ENCODE measurements at places on chromosomes 6 and 20. TPM values are rescaled to one million over a fixed set of nuclear protein-coding genes. Genes with fewer than 3 reads are reported as not detected.

- no peak for DNase-seq
- H3K27ac ChIP-seq: no peak overlapping the region
- H3K36me3 ChIP-seq: no peaks in the 10 kb centered on the region
- no peaks in the 10 kb centered on the region for H3K27me3 ChIP-seq
- H3K4me3 ChIP-seq: no peak overlapping the region
Observed at GRCh38 chr6:169445661-169446581, 192.3 kb upstream of the THBS2 start.

- H3K4me3 ChIP-seq: no peak overlapping the region
- no peaks in the 10 kb centered on the region for H3K27me3 ChIP-seq
- H3K36me3 ChIP-seq: no peaks in the 10 kb centered on the region
Observed at GRCh38 chr20:51309128-51309527, 233.4 kb downstream of the NFATC2 start.

- H3K36me3 ChIP-seq: no peaks in the 10 kb centered on the region
- H3K27ac ChIP-seq: no peak overlapping the region
Observed at GRCh38 chr6:34961574-34961973, 72.5 kb downstream of the ANKS1A start.

- no peaks in the 10 kb centered on the region for H3K36me3 ChIP-seq
- no peaks in the 10 kb centered on the region for H3K27me3 ChIP-seq
- no peak for DNase-seq
- no peak overlapping the region for H3K27ac ChIP-seq
- peaks cover 3% of the 10 kb centered on the region for H3K4me1 ChIP-seq
Observed at GRCh38 chr20:38202153-38202981, 37.3 kb upstream of the TGM2 start.

DNA sequence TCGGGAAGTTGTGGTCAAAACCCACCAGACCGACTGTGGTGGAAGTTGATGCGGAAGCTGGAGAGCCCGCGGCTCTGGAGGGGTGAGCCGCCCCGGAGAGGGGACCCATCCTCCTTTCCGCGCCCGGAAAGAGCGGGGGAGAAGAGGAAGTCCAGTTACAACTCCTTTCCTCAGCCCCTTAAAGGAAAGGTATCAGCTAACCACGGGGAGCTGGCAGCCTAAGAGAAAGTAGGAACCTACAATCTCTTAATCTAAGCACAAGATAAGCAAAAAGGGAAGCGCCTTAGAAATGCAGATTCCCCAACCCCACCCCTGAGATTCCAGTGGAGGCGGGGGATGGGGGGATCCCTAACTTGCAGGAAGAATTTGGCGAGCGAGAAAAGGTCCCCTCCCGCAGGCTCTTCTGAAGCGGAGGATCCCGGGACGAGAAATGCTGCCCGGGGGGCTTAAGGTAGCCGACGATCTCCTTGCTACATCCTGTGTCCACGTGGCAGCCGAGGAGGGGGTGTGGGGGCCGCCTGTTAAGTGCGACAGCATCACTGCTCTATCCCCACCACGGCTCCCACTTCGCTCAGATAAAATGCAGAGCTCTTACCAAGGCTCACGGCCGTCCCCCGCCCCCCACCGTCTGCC is 87.5 kb downstream of the ZFP64 start:
- H3K36me3 ChIP-seq: no peaks in the 10 kb centered on the region
- H3K27me3 ChIP-seq: peaks cover 26% of the 10 kb centered on the region
- H3K27ac ChIP-seq: no peak overlapping the region
- DNase-seq: no peak
- peak overlapping the region; percentile 51 for H3K4me3 ChIP-seq

- DNase-seq: no peak
- H3K4me3 ChIP-seq: no peak overlapping the region
- H3K4me1 ChIP-seq: no peaks in the 10 kb centered on the region
- H3K36me3 ChIP-seq: no peaks in the 10 kb centered on the region
- H3K27me3 ChIP-seq: no peaks in the 10 kb centered on the region
Observed at GRCh38 chr6:126156973-126157372, 170.6 kb downstream of the TRMT11 start.

DNA sequence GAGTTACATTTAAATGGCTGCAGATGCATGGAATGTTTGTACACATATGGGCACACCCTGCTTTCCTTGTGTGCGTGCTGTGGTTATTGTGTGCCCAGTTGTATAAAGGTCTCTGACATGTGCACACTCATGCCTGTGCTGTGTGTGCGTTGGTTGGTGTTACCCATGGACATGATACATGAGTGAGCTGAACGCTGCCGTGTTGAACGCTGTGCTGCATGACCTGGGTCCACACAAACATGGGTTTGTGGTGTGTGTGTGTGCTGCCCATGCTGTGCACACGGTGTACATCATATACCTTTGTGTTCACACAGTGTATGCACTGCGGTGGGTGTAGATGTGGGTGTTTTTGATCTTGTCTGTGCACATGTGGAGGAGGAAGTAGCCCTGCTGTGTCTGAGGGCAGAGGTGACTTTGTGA is 54.4 kb downstream of the TOX2 start:
- no peaks in the 10 kb centered on the region for H3K27me3 ChIP-seq
- peaks cover 9% of the 10 kb centered on the region for H3K4me1 ChIP-seq
- no peaks in the 10 kb centered on the region for H3K36me3 ChIP-seq
- H3K27ac ChIP-seq: no peak overlapping the region
- no peak overlapping the region for H3K4me3 ChIP-seq

DNA sequence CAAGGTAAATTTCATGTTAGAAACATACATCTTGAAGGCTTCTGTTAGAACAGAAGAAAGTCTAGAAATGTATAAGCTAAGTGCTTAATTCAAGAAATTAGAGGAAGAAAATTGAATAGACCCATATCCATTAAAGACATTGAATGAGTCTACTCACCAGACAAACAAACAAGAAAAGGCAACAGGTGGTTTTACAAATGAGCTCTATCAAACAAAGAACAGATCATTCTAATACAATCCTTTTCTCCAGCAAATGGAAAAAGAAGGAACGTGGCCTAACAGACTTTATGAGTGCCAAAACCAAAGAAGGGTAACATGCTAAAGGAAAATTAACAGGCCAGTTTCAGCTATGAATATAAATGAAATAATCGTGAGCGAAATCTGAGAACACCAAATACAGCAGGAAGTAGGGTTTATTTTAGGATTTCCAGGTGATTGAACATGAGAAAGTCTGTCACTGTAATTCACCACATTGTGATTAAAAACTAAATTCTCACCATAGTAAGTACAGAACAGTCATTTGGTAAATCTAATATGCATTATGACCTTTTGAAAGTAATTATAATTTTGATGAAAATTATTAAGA is 22.6 kb downstream of the MTHFD1L start:
- H3K4me3 ChIP-seq: no peak overlapping the region
- no peaks in the 10 kb centered on the region for H3K36me3 ChIP-seq
- DNase-seq: no peak
- H3K4me1 ChIP-seq: peaks cover 3% of the 10 kb centered on the region

DNA sequence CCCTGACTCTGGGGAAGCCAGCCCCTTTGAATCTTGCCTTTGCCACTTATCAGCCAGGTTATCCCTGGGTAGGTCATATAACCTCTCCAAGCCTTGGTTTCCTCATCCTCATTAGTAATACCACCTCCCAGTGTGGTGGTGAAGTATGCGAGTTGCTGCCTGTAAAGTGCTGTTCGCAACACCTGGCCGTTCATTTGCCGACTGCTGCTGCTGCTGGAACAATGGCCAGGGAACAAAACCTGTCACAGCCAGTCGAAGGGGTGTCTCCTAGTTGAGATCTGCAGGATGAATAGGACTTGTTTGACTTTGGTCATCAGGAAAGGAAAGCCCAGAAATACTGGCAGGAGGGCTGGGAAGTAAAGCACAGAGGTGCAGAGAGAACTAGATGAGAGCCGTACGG is 6.1 kb downstream of the MANBAL start:
- H3K4me3 ChIP-seq: no peak overlapping the region
- H3K27ac ChIP-seq: peak overlapping the region; percentile 81
- peaks cover 38% of the 10 kb centered on the region for H3K36me3 ChIP-seq
- no peak for DNase-seq

DNA sequence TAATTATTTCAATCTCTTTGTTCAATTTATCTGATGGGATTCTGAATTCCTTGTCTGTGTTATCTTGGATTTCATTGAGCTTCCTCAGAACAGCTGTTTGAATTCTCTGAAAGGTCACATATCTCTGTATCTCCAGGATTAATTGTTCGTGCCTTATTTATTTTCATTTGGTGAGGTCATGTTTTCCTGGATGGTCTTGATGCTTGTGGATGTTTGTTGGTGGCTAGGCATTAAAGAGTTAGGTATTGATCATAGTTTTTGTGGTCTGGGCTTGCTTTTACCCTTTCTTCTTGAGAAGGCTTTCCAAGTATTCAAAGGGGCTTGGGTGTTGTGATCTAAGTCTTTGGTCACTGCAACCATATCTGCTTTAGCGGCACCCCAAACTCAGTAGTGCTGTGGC is 39.4 kb upstream of the SCP2D1 start:
- H3K27ac ChIP-seq: no peak overlapping the region
- DNase-seq: no peak
- H3K27me3 ChIP-seq: no peaks in the 10 kb centered on the region
- H3K36me3 ChIP-seq: no peaks in the 10 kb centered on the region
- no peak overlapping the region for H3K4me3 ChIP-seq

GRCh38 chr6:127190552-127190951 is 72.1 kb downstream of the RSPO3 start:
- no peaks in the 10 kb centered on the region for H3K36me3 ChIP-seq
- no peak overlapping the region for H3K27ac ChIP-seq
- H3K27me3 ChIP-seq: no peaks in the 10 kb centered on the region
- DNase-seq: no peak

DNA sequence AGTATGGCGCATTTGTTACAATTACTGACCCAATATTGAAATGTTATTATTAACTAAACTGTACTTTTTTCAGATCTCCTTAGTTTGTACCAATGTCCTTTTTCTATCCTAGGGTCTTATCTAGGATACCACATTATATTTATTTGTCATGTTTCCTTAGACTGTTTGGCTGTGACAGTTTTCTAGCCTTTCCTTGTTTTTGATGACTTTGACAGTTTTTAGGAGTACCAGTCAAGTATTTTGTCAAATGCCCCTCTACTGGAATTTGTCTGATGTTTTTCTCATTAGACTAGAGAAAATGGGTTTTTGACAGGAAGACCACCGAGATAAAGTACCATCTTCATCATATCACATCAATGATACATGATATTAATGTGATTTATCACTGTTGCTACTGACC is 14.6 kb downstream of the CCNC start:
- H3K27me3 ChIP-seq: no peaks in the 10 kb centered on the region
- H3K36me3 ChIP-seq: peaks cover 69% of the 10 kb centered on the region
- DNase-seq: no peak
- H3K4me3 ChIP-seq: no peak overlapping the region
- H3K27ac ChIP-seq: no peak overlapping the region

DNA sequence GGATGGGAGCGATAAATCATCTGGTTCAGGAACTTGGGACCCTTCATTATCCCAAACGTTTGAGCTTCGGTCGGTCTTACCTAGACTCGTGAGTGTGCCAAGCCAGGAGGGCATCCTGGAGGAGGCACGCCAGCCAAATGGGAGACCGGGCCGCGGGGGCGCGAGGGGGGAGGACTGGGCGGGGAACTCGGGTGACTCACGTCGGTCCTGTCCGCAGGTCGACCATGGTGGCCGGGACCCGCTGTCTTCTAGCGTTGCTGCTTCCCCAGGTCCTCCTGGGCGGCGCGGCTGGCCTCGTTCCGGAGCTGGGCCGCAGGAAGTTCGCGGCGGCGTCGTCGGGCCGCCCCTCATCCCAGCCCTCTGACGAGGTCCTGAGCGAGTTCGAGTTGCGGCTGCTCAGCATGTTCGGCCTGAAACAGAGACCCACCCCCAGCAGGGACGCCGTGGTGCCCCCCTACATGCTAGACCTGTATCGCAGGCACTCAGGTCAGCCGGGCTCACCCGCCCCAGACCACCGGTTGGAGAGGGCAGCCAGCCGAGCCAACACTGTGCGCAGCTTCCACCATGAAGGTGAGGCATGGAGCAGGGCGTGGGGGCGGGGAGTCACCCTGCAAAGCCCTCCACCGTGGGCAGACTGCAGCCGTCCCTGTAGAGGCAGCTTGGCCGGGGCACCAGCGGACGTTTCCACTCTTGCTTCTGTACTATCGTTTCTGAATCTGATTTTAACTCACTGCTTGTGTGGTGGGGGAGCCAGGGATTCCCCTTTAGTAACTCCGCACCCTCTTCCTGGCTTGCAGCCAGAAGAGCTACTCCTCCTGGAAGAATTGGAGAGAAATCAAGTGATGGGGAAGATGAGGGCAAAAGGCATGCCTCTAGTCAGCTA is 2.7 kb downstream of the BMP2 start:
- no peaks in the 10 kb centered on the region for H3K27me3 ChIP-seq
- H3K4me3 ChIP-seq: peak overlapping the region; percentile 77
- no peaks in the 10 kb centered on the region for H3K36me3 ChIP-seq

DNA sequence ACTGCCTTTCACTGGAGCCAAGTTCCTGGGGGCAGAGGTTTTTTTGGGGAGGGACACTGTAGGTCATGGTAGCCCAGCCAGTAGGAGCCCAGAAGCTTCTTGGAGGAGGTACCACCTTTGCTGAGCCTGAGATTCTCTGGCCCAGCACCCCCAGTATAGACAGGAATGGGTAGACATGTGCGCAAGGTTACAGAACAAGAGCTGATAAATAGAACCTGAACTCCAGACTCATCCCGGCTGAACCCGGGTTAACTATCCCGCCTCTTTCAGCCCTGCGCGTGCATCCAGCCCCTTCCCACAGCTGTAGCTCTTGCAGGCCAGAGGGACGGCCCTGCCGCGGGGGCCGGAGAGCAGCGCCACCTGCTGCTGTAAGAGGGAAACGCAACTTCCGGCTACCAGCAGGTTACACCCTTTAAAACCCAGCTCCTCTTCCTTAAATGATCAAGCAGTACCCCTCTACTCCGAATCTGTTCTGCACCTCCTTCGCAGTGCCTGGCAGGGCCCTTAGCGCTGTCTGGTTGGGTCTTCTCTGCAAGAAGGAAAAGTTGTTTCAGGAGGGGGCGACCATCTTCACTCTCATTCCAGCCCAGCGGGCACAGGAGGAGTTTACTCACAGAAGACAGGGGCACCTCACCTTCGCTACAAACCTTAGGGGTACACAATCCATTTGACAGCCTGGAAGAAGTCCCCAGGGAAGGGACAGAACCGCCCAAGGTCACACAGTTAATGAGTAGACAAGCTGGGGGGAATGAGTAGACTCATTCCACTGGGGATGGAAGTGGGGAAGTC is 7.5 kb downstream of the SRXN1 start:
- H3K27ac ChIP-seq: no peak overlapping the region
- peaks cover 15% of the 10 kb centered on the region for H3K4me1 ChIP-seq
- no peak overlapping the region for H3K4me3 ChIP-seq
- peaks cover 39% of the 10 kb centered on the region for H3K36me3 ChIP-seq

DNA sequence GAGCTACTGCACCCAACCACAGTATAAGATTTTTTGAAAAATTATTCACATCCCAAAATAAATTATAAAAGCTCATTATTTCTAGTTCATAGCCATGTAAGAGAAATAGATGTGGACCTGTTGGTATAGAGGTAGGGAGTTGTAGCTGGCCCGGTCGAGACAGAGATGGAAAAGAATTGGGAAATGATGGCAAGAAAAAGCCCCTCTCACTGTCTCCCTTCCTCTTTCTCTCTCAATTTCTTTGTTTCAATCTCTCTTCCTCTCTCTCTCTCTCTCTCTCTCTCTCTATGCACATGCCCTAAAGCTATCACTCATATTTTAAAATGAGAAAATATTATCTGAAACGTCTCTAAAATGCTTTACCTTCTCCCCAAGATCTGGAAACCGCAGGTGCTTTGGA is 80.7 kb upstream of the CD83 start:
- no peak overlapping the region for H3K27ac ChIP-seq
- H3K4me3 ChIP-seq: no peak overlapping the region
- no peak for DNase-seq
- no peaks in the 10 kb centered on the region for H3K36me3 ChIP-seq

ZBP1 gene
- total RNA-seq: not detected

SLC22A23 gene
- 7.6 TPM for total RNA-seq

PPP1R14C gene
- not detected for total RNA-seq

TSPO2 gene
- total RNA-seq: not detected

All from esophagus muscularis mucosa (tissue), 4 donors.